ENCODE measurements at places on chromosomes 16 and 17. TPM values are rescaled to one million over a fixed set of nuclear protein-coding genes. Genes with fewer than 3 reads are reported as not detected.

Gene GALK1
- 22.9 TPM for total RNA-seq

Gene FAM171A2
- 2.4 TPM for total RNA-seq

Gene DBNDD1
- 2.2 TPM for total RNA-seq

Gene OTOP3
- not detected for total RNA-seq

Gene CCDC200
- not detected for total RNA-seq

Gene JPH3
- total RNA-seq, result 0.09 TPM

Gene SARM1
- 6.1 TPM for total RNA-seq

Gene GPRC5C
- 24.2 TPM for total RNA-seq

Gene KRT17
- not detected for total RNA-seq

Gene KRT31
- not detected for total RNA-seq

Gene RUNDC3A
- 1.0 TPM for total RNA-seq

Gene C17orf50
- not detected for total RNA-seq

Gene SLC7A6
- total RNA-seq, result 33.0 TPM

Gene LRRC36
- not detected for total RNA-seq

Gene IFT20
- 21.0 TPM for total RNA-seq

Gene SLC35G6
- total RNA-seq, result not detected

Gene PRSS27
- total RNA-seq, result 0.65 TPM

Gene ETV4
- 0.91 TPM for total RNA-seq

Measured in left cardiac atrium (tissue), 4 donors.